ENCODE measurements at places on chromosomes 5 and 9. TPM values are rescaled to one million over a fixed set of nuclear protein-coding genes. Genes with fewer than 3 reads are reported as not detected.

WDR31 gene
- 3.0 TPM for total RNA-seq

MELK gene
- total RNA-seq: 16.0 TPM

PHF24 gene
- 0.58 TPM for total RNA-seq

SPOCK1 gene
- total RNA-seq: 20.1 TPM

Measured in kidney epithelial cell (primary cell).